Tibial artery (tissue), 4 donors: ENCODE measurements at places on chromosomes 4 and X.
A peak's percentile ranks its signal among the peaks of the same experiment; 100 is the strongest.

GRCh38 chr4:25687773-25688172, 32.1 kb downstream of the SLC34A2 start:
- DNase-seq = no peak

DNA sequence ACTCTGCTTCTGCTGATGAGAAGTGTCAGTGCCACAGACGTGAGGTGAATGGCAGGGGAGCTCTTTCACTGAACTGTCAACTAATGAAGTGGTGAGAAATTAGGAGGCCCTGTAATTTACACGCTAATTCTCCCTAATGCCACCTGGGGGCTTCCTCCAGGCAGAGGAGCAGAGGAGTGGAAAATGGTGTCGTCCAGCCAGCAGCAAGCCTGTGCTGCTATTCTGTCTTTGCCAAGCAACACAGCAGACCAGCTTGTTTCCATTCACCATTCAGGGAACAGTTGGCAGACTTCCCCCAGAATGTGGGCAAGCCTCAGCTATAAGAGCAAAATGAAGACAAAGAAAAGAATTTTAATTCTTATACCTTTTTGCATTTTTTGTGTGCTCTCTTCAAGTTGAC, 245.2 kb upstream of the TET2 start:
- DNase-seq = no peak

GRCh38 chr4:52312722-52313121, 261.6 kb downstream of the SPATA18 start:
- DNase-seq = no peak

DNA sequence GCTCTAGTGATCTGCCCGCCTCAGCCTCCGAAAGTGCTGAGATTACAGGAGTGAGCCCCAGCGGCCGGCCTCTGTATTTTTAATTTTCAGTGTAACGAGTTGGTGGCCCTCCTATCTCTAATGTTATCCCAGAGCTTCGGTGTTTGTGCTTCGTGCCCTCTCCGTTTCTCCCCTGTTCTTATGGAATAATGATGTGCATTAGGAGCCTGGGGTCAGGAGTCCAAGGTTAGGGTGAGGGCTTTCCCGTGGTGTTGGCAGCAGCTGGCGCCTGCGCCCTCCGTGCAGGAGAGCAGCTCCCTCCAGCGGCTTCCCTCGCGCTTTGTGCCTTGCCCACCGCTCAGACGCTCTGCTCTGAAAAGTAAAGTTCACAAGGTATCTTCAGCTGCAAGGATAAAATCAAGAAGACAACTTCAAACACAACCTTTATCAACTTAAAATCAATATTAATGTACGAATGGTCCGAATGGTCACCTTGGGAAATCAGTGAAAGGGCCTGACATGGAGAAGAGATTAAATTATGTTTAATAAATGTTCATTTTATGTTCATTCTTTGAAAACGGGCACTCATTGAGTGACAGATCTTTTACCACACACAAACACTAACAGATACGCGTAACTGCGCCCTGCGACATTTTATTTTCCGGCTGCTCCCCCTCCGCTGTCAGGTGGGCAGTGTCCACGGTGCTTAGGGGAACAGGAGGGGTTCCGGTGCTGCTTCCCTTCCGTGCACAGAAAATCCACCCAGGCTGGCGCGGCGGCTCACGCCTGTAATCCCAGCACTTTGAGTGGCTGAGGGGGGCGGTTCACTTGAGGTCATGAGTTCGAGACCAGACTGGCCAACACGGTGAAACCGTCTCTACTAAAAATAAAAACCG, 62.4 kb downstream of the TRAPPC11 start:
- DNase-seq = no peak

GRCh38 chr4:34365946-34366345, 1878.4 kb downstream of the ARAP2 start:
- no peak for DNase-seq

GRCh38 chr4:71732706-71733105, 51.2 kb downstream of the GC start:
- no peak for DNase-seq

DNA sequence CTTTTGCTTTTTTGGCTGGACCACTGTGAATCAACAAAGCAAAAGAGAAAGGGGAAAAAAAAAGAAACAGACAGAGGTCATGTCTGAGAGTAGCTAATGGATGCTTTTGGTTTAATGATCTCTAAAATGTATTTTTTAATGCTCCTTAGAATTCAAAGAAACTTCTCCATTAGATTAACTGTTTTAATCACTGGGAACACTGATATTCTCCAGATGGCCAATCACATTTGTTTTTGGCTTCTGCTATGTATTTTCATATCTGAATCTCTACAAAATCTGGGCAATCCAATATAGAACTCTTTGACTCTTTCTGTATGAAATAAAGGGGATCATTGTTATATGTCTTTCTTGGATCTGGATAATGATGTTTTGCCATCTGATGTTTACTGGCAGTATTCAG, 278.2 kb downstream of the ADGRL3 start:
- no peak for DNase-seq

- DNase-seq = no peak
Observed at GRCh38 chr4:74539044-74539790, 94.3 kb downstream of the AREG start.

GRCh38 chrX:48179691-48180090, 16.9 kb downstream of the SSX5 start:
- no peak for DNase-seq

GRCh38 chr4:133997436-133997835, 204.2 kb downstream of the PABPC4L start:
- no peak for DNase-seq

GRCh38 chr4:172573899-172574298, 594.7 kb upstream of the GALNT7 start:
- DNase-seq = no peak

DNA sequence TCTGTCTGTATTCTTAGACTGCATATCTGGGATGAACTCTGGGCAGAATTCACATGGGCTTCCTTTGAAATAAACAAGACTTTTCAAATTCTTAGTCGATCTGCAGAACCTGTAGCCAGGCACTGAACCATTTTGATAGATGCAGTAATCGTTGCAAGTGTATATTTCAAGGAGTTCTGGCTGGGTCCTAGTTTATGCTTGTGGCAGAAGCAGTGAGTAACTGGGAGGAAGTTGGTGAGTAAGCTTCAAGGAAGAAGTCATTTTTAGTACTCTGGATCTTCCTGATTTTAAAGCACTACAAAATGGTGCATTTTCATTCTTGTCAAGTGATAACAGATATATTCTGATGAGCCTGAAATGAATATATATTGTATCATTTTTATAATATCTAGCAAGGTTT, 9.5 kb downstream of the HPRT1 start:
- DNase-seq = no peak

DNA sequence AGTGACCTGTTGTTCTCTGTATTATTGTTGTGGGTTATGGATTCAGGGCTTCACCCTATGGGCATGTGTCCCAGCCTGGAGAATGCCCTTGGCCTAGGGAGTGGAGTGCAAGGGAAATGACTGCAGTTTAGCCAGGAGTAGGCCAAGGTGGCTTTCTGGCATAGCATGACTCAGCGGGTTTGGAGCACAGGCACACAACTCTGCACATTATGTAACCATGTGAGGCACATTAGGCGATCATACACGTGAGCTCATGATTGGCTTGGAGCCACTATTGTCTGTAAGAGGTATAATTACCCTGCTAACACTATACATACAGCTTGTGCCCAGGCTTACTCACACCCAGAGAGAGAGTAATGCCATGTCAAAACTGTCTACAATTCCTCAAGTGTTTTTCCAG, 35.1 kb upstream of the TACR3 start:
- DNase-seq = no peak

DNA sequence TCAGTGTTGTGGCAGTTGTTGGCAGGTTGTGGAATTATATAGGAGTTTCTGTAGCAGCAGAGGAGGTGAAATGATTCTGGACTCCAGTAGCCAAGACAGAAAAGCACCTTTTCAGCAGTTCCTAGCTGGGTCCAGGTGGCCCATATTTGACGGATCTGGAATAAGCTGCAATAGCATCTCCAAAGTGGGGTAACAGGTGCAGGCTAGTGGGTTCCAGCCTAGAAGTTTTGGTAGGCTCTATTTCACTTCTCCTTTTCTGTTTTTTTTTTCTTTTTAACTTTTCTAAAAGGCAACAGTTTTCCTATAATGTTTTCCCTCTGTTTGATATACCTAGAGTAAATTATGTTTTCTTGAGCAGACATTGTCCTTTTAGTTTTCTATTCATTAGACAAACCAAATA, 392.5 kb downstream of the C4orf33 start:
- no peak for DNase-seq

DNA sequence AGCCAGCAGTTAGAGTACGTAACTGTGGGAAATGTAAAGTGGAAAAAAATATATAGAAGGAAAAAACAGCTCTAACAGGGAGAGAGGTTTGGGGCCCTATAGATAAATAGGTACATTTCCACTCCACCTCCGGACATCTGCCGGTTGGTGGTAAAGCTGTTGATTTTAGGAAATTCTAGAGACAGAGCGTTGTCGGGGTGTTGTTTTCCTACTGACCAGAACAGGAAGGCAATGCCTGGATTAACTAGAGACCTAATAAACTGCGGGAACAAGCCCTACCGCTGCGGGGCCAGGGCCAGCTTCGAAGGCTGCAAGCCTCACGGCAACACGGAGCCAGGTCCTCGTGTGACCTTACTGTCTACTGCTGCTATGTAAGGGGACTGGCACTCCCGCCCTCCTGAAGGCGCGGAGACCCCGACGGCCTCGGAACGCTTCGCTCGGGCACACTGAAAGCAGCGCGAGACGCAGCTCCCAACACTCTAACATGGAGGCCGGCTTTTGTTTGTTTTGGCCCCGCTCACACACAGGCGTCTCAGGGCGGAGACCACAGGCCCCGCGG, 702 bp upstream of the CDKN2AIP start:
- DNase-seq = no peak

DNA sequence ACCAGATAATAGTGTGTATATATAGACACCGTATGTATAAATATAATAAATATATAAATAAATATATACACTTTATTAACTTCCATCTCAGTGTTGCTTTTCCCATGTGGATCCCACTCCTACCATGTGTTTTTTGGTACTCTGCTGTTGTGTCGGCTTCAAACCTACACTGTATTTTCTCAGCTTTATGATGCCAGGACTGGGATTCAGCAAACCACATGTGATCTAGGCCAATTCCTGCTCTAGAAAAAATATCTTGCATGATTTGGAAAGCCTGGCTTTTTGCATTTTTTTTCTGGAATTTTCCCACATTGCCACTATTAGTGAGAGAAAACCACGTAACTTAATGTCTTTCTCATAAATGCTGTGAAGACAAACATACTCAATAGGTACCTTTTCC, 55.8 kb downstream of the POLR2B start:
- no peak for DNase-seq

DNA sequence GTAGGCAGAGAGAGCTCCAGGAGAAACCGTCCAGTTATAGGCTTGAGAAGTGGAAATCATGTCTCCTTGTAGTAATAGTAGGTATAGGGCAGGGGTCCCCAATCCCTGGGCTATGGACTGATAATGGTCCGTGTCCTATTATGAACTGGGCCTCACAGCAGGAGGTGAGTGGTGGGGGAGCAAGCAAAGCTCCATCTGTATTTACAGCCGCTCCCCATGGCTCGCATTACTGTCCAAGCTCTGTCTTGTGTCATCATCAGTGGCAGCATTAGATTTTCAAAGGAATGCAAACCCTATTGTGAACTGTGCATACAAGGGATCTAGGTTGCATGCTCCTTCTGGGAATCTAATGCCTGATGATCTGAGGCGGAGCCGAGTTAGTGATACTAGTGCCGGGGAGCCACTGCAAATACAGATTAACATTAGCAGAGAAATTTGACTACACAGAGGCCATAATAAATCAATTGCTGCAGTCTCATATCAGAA, 67.6 kb downstream of the MRPL1 start:
- DNase-seq = no peak

GRCh38 chrX:107025545-107025944, 25.5 kb upstream of the MORC4 start:
- DNase-seq = no peak

- peak; percentile 62 for DNase-seq
Observed at GRCh38 chr4:3522651-3523050, 9.6 kb downstream of the LRPAP1 start.

- DNase-seq = peak; percentile 92
Observed at GRCh38 chr4:20251796-20252655, at the start of gene SLIT2. SLIT2 (plus strand) TSS chr4:20251905; CDS start chr4:20253816, 1,911 bp downstream.

DNA sequence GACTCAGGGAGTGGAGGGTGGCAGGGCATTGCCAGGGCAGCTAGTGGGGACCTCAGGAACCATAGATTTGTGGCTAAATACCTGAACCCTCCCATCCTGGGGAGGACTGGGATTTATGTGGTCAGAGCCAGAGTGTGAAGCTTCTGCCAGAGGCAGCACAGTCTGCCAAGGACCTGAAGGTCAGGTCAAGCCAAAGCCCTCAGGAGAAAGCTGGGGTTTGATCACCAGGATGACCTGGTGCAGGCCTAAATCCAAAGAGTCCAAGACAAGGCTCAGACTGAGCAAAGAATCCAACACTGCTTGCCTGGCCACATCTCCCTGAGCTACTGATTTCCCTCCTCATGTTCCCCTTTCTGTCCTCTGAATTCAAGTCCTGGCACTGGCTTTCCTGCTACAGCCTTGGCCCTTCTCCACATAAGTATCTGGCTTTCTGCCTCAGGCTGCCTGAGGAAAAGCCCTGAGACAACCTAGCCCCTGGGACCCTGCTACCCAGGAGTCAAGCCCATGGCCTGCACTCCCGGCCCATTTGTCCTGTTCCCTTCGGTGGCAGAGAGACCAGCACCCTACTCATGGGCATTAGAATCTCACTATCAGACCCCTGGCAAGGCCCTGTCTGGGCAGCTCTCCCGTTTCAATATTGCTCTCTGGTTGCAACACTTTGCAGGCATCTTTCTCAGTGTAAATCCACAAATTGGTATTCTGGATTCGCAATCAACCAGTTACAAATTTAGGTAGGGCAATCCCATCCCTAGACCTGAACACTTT, 39.3 kb upstream of the SLC25A43 start:
- DNase-seq = no peak

- no peak for DNase-seq
Observed at GRCh38 chr4:147754037-147754445, 22.2 kb downstream of the ARHGAP10 start.

- no peak for DNase-seq
Observed at GRCh38 chr4:143531380-143531779, 17.9 kb downstream of the SMARCA5 start.

- no peak for DNase-seq
Observed at GRCh38 chr4:176635372-176636261, 157.1 kb downstream of the VEGFC start.

- DNase-seq = no peak
Observed at GRCh38 chr4:41148292-41148691, 66.0 kb downstream of the APBB2 start.

GRCh38 chrX:74924449-74925224, 615 bp downstream of the NEXMIF start:
- DNase-seq = peak; percentile 73

DNA sequence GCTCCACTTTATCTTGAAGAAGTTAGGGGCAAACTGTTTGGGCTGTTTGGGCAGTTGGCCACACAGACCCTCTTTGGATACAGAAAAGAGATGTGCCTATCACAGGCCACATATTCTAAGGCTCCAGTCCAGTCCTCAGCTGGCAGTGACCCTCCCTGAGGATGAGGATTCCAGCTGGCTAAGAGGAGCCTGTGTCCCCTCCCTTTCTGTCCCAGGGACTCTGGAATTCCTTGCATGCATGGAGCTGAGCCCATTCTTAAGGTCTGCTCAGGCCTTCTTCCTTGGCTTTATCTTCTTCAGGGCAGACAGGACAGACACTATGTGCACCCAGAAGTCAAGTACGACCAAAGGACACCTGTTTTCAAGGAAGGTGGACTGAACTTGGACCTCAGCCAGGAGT, 23.8 kb upstream of the GK2 start:
- no peak for DNase-seq

- no peak for DNase-seq
Observed at GRCh38 chr4:188624370-188624769, 485.1 kb downstream of the TRIML1 start.
